ENCODE measurements at places on chromosomes 12 and 14. TPM values are rescaled to one million over a fixed set of nuclear protein-coding genes. Genes with fewer than 3 reads are reported as not detected.

KCNH5 gene
- total RNA-seq = under 0.01 TPM

GRCh38 chr12:29566441-29566840 lies 69.0 kb upstream of the OVCH1 start:
- peak; percentile 77 for DNase-seq

GRCh38 chr12:75939016-75939642 lies 92.4 kb downstream of the PHLDA1 start:
- DNase-seq = no peak

- DNase-seq = peak; percentile 18
These were observed 13.3 kb upstream of the MAP3K9 start for GRCh38 chr14:70822530-70823185.

- DNase-seq = peak; percentile 19
These were observed 54.5 kb downstream of the C12orf75 start for GRCh38 chr12:105384916-105385535.

GRCh38 chr14:94164685-94165431 lies 9.3 kb upstream of the PPP4R4 start:
- no peak for DNase-seq

- no peak for DNase-seq
These were observed 10.3 kb downstream of the TTC7B start for GRCh38 chr14:90805662-90806540.

CPM gene
- total RNA-seq = 23.3 TPM

DNA sequence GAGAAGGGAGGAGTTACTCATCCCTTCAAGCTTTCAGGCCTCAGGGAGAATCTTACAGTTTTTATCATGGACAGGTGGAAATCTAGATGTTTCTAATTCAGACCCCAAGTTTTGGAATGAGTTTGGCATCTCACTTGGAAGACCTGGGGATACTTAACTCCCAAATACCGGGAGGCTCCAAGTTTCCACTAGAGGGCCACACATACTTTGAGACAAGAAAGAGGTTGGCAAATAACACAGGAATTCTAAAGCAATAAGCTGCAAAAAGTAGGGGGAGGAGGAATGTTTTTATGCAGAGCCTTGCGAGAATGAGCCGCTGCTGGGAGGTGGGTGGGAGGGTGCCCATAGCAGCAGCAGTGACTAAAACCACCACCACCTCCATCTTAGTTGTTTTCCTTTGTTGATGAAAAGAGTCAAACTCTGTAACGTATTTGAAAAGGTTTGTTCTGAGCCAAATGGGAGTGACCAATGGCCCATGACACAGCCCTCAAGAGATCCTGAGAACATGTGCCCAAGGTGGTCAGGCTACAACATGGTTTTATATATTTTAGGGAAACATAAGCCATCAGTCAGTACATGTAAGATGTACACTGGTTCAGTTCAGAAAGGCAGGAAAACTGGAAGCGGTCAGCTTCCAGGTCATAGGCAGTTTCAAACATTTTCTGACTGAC lies 34.2 kb upstream of the RNASE1 start:
- DNase-seq = peak; percentile 14

DNA sequence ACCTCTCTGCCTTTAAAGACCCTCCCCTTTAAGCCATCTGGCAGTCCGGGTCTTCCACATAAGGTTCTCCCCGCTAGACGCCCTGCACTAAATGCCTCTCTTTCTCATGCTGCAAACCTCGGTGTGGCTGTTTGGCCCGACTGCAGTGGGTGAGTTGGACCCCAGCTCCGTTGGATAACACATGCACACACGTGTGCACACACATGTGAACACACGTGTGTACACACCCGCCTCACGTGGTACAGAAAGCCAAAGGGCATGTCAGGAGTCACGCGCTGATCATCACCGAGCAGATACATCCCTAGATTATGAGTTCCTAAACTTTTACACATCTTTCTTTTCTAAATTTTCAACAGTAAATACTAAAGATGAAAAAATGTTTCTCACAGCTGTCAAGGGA lies 68.3 kb downstream of the RIMBP2 start:
- DNase-seq = no peak

C14orf39 gene
- total RNA-seq = not detected

KRT6A gene
- not detected for total RNA-seq

ZDHHC22 gene
- not detected for total RNA-seq

- no peak for DNase-seq
These were observed 69.5 kb downstream of the NKX2-1 start for GRCh38 chr14:36450550-36450949.

DNA sequence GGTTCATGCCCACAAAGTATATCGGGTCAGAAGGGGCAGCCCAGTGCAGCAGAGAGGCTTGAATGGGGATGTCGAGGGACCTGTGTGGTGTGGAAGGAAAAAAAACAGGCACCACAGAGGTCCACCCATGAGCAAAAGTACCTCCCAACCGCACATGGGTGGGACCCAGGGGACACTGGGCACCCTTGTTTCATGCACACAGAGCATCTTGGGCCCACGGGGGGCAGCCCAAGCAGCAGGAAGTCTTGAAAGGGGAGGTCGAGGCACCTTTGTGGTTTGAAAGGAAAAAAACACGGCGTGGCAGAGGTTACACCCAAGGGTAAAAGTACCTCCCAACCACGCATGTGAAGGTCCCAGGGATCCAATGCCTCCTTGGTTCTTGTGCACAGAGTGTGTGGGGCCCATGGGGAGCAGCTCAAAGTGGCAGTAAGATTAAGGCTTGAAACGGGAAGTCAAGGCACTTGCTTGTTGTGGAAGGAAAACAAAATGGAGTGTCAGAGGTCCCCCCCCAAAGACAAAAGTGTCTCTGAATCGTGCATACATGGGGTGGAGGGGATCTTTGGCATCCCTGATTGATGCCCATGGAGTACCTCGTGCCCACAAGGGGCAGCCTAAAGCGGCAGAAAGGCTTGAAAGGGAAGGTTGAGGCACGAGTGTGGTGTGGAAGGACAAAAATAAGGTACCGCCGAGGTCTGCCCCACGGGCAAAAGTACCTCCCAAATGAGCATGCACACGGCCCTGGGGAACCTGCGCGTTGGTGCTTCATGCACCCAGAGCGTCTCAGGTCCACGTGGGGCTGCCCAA lies 575.5 kb downstream of the ALG10 start:
- DNase-seq = no peak

DNA sequence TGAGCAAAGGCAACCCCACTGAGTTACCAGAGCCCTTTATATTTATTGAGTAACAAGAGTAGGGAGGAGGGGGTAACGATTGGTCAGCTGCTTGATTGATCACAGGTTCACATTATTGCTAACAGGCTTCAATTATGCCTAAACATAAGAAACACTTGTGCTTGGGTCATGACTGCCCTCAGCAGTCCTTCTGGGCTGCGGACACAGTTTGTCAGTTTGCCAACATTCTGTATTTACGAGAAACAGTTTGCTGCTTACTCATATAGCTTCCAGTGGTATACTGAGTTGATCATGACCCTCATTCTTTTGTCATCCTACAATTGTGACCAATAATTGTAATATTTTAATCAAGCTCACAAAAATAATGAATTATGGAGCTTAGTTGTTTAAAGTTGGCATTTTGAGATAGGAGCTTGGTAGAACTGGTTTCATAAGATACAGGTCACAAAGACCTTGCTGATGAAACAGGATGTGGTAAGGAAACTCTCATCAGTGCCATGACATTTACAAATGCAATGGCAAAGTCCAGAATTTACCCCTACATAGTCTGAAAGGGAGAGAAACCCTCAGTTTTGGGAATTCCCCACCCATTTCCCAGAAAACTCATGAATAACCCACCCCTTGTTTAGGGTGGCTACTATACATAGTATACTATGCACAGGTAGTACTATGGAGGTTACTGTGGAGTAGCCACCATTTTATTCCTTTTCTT lies 1421.0 kb upstream of the FLRT2 start:
- DNase-seq = no peak

INHBC gene
- not detected for total RNA-seq

- DNase-seq = no peak
These were observed 19.9 kb upstream of the PAPLN start for GRCh38 chr14:73217411-73217810.

GRCh38 chr14:90533591-90534021 lies 136.8 kb downstream of the CALM1 start:
- DNase-seq = no peak

SCN8A gene
- 23.5 TPM for total RNA-seq

DNA sequence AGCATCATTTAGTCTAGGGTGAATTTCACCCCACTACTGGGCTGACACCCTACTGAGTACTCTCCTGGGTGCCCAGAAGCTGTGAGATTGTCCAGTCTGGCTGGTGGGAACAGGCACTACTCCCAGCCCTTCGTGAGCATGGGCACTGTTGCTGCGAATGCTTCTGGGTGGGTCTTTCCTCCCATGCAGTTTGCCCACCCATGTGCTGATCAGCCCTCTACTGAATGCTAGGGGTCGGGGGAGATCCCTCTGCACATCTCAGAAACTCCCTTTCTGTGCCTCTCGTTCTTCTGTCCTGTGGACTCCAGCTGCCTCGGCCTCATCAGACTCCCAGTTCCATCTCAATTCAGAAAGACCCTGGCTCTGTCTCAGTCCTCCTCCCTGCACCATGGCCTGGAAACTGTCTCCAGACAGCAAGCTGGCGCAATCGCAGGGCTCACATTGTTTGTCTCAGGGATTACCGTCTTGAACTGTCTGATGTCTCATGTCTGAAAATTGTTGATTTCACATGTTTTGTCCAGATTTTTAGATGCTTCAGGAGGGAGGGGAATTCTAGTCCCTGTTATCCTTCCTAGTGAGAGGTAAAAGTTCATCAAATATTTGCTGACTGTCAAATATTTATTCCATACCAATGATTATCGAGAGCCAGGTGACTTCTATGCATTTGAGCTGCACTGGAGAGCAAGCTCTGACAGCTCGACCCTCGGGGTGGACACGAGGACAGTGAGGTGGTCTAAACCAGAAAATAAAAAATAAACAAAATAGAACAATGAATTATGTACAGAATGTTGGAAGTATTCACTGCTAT lies 316.6 kb upstream of the RTL1 start:
- peak; percentile 87 for DNase-seq

DNA sequence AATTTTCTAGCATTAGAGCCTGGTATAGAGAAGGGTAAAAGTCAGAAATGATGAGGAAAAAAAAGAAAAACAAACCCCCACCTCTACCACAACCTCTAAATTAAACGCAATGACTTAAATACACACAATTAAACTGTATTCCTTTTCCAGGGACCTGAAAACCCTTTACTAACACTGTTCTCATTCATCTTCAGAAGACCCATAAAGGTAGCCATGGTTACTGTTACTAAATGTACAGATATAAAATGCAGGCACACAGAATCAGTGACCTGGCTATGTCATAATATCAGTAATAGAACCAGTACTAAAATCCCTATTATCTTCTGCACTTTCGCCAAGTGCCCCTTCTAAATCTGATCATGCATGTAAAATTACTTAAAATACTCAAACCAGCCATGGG lies 1.4 kb downstream of the ACIN1 start:
- DNase-seq = no peak

DNA sequence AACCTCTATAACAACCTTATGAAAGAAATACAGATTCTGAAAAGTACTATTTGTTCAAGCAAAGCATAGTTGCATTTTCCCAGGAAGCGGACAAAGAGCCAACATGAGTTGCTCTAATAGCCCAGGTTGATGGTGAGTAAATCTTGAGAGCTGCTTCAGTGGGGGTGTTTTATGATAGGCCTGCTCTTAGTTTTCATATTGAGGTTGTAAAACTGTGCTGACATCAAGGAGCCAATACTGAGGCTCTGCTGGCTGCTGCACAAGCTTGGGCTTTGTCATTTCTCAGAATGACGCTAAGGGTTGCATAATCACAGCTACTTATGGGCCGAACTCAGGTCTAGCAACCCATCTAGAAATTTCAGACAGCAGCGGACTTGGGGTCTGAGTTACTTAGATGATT lies 11.5 kb downstream of the TBC1D30 start:
- no peak for DNase-seq

DNA sequence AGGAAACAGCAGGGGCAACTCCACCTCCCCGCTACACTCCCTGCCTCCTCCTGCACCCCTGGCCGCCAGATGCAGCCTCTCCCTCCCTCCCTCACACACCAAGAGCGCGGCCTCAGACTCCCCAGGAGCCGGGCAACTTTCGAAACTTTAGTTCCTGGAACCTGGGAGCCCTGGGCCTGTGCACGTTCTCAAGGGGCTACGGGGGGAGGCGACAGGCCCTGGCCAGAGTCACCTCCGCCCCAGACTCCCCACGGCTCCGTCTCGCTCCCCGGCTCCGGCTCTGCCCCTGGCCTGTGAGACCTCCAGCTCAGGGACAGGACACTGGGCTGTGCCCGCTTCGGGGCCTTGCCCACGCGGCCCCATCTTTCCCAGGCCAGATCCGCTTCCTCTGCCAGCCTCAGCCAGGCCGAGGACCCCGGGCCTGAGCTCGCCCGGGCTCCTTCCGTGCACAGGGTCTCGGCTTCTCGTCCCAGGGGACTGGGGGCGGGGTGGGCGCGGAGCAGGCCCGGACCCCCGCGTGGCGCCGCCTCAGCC lies 5.5 kb downstream of the AMN start:
- no peak for DNase-seq

DNA sequence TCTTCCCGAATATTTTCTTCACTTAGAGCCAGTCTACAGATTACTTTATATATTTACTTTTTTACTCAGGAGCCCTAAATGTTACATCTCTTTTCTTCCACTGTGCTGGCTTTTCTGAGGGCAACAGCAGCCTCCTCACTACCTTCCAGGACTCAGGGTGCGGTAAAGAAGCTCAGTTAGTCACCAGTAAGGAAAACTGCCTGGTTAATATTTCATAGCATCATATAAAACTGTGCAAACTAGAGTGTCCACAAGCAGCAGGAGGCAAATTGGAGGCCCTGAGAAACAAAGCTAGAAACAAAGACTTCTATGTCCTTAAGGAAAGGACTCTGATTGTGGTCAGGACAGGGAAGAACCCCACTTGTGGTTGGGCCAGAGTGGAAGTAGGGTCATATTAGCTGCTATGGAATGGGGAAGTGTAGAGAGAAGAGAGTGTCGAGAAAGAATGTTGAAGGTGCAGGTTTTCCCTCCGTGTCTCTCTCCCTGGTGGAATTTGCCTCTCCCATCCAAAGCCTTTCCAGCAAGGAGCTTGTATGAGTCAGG lies 220.1 kb downstream of the SLC15A4 start:
- DNase-seq = no peak

- no peak for DNase-seq
These were observed 119.8 kb downstream of the SLC38A1 start for GRCh38 chr12:46149079-46149464.

KRT5 gene
- 0.32 TPM for total RNA-seq

DNA sequence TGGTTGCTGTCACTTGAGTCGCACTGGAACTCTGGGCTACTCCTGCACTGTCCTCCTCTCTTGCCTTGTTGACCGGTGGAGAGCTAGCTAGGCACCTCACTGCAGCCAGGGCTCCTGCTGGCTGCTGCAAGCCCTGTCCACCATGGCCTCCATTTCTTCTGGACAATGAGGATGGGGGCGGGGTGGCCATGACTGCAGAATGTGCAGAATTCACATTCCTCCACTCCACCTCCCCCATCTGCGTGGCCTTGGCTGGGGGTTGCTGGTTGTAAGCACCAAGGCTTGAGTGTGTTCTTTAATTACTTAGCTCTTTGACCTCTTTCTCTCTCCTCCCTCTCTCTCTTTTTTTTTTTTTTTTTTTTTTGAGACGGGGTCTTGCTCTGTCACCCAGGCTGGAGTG lies 248.5 kb downstream of the PCNX1 start:
- no peak for DNase-seq

GRCh38 chr12:5441497-5442236 lies 9.8 kb downstream of the NTF3 start:
- DNase-seq = no peak

SERPINA10 gene
- total RNA-seq = not detected

ITGB7 gene
- total RNA-seq = under 0.01 TPM

ZBTB25 gene
- total RNA-seq = 8.6 TPM

SERPINA1 gene
- total RNA-seq = not detected

- no peak for DNase-seq
These were observed 2.7 kb upstream of the CLECL1 start for GRCh38 chr12:9735601-9736000.

SSTR1 gene
- total RNA-seq = 57.9 TPM

Data from fibroblast of villous mesenchyme (primary cell).